ENCODE measurements at places on chromosomes 5 and 9.

DNA sequence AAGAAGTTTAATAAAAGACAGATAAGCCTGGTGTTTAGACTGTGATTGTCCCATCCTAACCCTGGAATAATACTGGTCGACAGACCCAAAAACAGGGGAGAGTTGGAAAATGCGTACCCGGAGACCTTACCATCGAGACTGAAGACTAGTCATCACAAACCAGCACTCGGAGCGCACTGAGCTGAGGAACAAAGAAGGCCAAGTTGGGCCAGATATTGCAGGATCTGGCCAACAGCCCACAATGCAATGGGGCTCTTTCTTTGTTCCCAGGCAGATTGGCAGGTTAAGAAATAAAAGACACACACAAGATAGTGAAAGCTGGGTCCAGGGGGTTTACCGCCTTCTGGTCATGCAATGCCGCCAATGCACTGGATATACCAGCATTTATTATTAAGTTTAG, 188.7 kb upstream of the RAI14 start:
- no peak for DNase-seq

- no peak for DNase-seq
These were observed 29.4 kb downstream of the FSTL4 start for GRCh38 chr5:133582971-133583370.

DNA sequence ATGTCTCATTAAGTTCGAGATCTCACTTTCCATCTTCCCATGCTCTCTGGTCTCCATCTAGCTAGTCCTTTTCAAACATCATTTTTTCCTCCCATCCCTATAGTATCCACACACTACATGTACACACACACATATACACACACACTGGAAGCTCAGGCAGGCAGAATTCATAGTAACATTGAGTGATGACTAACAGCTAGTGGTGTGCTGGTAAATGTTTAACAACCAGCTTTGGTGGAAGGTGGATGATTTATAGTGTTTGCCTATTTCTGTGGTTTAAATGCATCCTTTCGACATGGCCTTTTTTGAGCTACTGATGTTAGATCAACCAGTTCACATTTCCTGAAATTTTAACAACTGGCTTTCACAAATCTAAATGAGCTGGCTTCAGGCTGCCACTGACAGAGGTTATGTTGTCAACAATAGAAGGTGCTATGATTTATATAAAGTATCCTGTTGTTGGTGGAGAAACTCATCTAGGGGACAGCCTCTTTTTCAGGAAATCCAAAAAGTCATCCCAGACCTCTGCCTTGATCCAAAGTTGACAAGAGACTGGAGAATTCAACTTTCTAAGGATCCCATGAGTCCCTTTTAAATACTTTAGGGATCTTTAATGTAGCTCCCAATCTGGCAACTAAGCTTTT, 117.8 kb downstream of the CCDC192 start:
- DNase-seq, result no peak

GRCh38 chr9:138044485-138045383, 167.2 kb downstream of the CACNA1B start:
- DNase-seq, result no peak

DNA sequence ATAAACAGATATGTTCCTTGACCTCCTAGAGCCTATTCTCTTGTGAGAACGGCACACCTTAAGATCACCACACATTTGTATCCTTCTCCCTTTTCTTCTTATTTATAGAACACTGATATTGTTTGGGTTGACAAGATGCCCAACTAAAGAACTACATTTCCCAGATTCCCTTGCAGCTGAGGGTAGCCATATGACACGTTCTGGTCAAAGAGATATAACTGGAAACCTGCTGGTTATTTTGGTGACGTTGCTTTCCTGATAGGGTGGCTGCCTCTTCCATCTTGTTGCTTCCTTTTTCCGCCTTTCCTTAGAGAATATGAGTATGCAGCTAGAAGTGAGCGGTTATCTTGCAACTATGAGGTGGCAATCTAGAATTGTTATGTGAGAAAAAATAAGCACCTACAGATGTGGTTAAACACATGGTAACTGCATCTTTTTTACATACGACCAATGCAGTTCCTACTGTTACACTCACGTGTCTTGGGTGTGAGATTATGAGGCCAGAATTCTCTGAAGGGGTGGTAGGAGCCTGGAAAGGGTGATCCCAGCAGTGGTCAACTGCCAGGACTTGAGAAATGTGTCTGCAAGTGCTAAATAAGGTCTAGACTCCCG, 72.9 kb downstream of the SEC61B start:
- DNase-seq, result no peak

DNA sequence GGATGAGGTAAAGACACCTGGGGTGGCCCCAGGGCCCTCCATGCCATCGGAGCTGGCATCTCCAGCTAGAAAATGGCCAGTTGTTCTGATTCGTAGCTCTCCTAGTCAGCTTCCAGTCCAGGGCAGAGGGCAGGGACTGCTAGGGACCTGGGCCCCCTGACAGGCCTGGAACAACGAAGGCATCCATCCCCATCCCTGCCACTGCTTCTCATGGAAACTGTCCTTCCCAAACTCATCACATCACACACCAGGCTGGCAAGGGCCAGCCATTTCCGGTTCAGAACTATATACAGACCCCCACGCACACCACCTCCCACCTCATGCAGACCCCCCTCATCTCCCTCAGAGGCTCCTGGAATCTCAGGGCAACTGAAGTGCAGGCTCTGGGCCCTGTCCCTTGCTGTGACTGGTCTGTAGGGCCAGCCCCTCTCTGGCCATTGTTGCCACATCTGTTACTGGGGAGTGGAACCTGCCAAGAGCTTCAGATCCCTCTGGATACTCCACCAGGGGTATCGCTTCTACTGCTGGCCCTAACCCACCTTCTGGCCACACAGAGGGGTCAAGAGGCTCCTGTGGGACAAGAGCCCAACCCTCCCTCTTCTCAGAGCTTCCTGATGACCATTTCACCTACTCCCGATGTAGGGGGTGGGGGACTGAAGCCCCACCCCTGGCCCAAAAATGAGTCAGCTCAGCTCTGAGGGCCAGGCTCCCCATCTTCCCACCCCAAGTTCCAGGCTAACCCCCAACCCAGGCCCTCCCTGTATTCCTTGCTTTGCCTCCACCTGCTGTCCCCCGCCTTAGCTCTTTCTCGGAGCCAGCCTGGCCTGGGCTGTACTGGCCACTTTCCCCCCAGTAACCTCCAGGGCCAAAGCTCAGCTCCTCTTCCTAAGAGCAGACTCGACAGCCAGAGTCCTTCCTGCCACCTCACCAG, 1.2 kb upstream of the MZB1 start:
- no peak for DNase-seq

GRCh38 chr5:180173875-180174586, 35.0 kb downstream of the RASGEF1C start:
- DNase-seq, result no peak

GRCh38 chr5:175252234-175252805, 191.7 kb downstream of the DRD1 start:
- DNase-seq, result no peak

DNA sequence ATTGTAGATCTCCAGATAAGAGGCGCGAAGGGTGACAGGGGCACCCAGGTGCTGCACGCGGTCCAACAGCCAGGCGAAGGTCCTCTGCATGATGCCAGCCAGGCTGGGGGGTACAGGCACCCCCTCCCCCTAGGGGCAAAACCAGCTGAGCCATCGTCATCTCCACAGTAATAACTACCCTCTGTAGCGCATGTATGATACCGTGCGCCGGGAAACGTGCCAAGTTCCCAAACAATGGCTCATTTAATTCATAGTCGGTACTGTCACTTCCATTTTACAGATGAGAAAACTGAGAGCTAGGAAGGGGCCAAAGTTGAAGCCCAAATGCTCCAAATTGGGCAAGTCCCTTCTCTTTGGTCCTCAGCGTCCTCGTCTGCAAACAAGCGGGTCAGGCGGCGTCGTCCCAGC, 1.5 kb downstream of the KIF12 start:
- no peak for DNase-seq

DNA sequence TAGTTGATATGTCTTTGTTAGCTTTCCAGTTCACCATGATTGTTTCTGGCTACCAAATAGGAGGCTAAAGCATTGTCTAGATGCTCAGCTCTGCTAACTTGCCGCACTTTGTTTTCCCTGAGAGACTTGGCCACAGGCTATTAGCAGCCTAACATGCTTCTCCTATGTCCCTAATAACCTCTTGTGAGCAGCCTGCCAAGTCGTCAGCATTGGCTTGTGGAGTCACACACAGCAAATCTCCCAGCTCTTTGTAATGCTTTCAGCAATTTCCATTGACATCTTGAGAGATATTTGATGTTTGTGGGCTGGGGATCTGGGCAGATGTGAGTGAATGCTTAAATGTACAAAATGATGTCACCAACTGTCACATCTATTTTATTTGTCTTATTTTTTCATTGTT, 346.9 kb downstream of the KDM4C start:
- DNase-seq, result no peak

- no peak for DNase-seq
These were observed 324.9 kb upstream of the IRX4 start for GRCh38 chr5:2207416-2208238.

GRCh38 chr5:128300181-128300580, 216.6 kb downstream of the SLC12A2 start:
- DNase-seq, result no peak

DNA sequence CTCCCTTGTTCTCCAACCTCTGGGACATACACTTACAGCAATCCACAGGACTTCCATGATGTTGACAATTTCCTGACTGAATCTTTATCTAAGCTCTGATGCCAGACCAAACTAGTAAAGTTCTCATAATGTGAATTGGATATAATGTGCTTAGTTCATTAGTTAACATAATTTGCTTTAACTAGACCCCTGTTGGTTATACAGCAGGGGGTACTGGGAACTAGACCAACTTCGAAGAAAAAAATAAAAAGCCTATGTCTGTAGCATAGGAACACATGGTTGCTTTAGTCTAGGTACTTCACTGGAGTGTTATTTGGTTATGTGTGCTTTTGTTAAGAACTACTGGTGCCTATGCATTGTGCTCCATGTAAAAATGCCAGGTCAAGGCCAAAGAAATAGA, 173.8 kb downstream of the ADAMTS6 start:
- no peak for DNase-seq

Measured in esophagus squamous epithelium (tissue), 5 donors.